T-cell (primary cell): ENCODE measurements at places on chromosomes 4 and X. TPM values are rescaled to one million over a fixed set of nuclear protein-coding genes. Genes with fewer than 3 reads are reported as not detected.

The GATA1 gene
- total RNA-seq, result 0.33 TPM

The TSPAN6 gene
- 0.91 TPM for total RNA-seq

GRCh38 chr4:115228851-115229250 lies 115.4 kb upstream of the NDST4 start:
- no peak overlapping the region for H3K4me3 ChIP-seq
- no peaks in the 10 kb centered on the region for H3K4me1 ChIP-seq
- H3K27ac ChIP-seq, result no peak overlapping the region
- H3K27me3 ChIP-seq, result no peaks in the 10 kb centered on the region

GRCh38 chr4:62806816-62807215 lies 1602.4 kb downstream of the TECRL start:
- no peaks in the 10 kb centered on the region for H3K36me3 ChIP-seq
- DNase-seq, result no peak
- H3K27ac ChIP-seq, result no peak overlapping the region
- no peaks in the 10 kb centered on the region for H3K27me3 ChIP-seq

GRCh38 chr4:86185659-86186058 lies 174.2 kb downstream of the MAPK10 start:
- no peaks in the 10 kb centered on the region for H3K4me1 ChIP-seq
- no peaks in the 10 kb centered on the region for H3K36me3 ChIP-seq
- no peak for DNase-seq
- no peak overlapping the region for H3K4me3 ChIP-seq
- H3K27ac ChIP-seq, result no peak overlapping the region
- H3K27me3 ChIP-seq, result no peaks in the 10 kb centered on the region

The RS1 gene
- not detected for total RNA-seq

DNA sequence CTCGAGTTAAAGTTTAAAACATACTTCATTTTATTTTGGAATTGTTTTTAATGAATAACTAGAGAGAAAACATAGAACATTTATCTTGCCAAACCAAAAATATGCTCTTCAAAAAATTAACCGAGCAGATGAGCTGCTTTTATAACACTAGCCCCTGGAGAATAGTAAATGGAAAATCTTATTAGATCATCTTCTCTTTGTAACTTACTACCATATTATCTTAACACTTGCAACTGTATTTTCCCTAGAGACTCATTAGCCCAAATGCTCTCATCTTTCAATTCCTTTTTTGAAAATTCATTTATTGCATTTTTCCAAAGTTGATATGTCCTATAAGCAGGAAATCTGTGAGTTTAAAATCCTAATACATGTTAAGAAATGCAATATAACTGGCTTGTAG lies 143.3 kb downstream of the CAMK2D start:
- H3K4me1 ChIP-seq, result no peaks in the 10 kb centered on the region
- no peak overlapping the region for H3K4me3 ChIP-seq
- H3K27me3 ChIP-seq, result no peaks in the 10 kb centered on the region
- no peak overlapping the region for H3K27ac ChIP-seq
- DNase-seq, result no peak

GRCh38 chr4:20995610-20996009 lies 295.4 kb downstream of the PACRGL start:
- DNase-seq, result no peak
- H3K4me3 ChIP-seq, result no peak overlapping the region
- H3K36me3 ChIP-seq, result no peaks in the 10 kb centered on the region
- no peaks in the 10 kb centered on the region for H3K27me3 ChIP-seq

- no peak overlapping the region for H3K27ac ChIP-seq
- H3K36me3 ChIP-seq, result no peaks in the 10 kb centered on the region
- no peaks in the 10 kb centered on the region for H3K4me1 ChIP-seq
Measured at GRCh38 chr4:164396439-164396838, 357.5 kb upstream of the SMIM31 start.

- no peaks in the 10 kb centered on the region for H3K4me1 ChIP-seq
- H3K27ac ChIP-seq, result no peak overlapping the region
- no peaks in the 10 kb centered on the region for H3K27me3 ChIP-seq
Measured at GRCh38 chr4:124866301-124866700, 153.8 kb upstream of the ANKRD50 start.

The NOX1 gene
- total RNA-seq, result not detected

The NMU gene
- total RNA-seq, result not detected

The SSX4B gene
- not detected for total RNA-seq

- no peaks in the 10 kb centered on the region for H3K36me3 ChIP-seq
- no peaks in the 10 kb centered on the region for H3K27me3 ChIP-seq
- no peak for DNase-seq
- H3K4me3 ChIP-seq, result no peak overlapping the region
- no peak overlapping the region for H3K27ac ChIP-seq
Measured at GRCh38 chr4:180682776-180683175, 1560.4 kb upstream of the TENM3 start.

DNA sequence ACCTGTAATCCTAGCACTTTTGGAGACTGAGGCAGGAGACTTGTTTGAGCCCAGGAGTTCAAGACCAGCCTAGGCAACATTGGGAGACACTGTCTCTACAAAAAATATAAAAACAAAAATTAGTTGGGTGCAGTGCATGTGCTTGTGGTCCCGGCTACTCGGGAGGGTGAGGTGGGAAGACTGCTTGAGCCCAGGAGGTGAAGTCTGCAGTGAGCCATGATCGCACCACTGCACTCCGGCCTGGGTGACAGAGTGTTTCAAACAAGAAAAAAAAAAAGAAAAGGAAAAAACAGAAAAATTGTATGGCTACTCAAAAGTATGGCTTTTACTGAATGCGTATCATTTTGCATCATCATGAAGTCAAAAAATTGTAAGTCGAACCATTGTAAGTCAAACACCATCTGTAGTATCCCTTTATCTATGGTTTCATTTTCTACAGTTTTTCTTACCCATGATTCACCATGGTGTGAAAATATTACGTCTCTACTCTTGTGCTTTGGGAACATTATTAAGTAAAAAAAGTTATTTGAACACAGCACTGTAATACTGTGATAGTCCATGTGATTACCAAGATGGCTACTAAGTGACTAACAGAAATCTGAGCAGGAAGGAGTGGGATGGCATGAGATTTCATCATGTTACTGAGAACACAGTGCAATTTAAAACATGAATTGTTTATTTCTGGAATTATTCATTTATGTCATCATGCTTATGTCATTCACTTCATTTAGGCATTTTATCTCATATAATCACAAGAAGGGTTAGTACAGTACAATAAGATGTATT lies 26.5 kb upstream of the MANBA start:
- H3K27ac ChIP-seq, result no peak overlapping the region
- no peaks in the 10 kb centered on the region for H3K36me3 ChIP-seq
- H3K4me3 ChIP-seq, result no peak overlapping the region
- no peaks in the 10 kb centered on the region for H3K27me3 ChIP-seq
